ENCODE measurements at places on chromosomes 16 and 17. TPM values are rescaled to one million over a fixed set of nuclear protein-coding genes. Genes with fewer than 3 reads are reported as not detected.

GRCh38 chr16:49856672-49857330 lies 889 bp upstream of the ZNF423 start:
- DNase-seq = no peak

GRCh38 chr17:19024101-19025078 lies 19.8 kb upstream of the FAM83G start:
- DNase-seq = no peak

DNA sequence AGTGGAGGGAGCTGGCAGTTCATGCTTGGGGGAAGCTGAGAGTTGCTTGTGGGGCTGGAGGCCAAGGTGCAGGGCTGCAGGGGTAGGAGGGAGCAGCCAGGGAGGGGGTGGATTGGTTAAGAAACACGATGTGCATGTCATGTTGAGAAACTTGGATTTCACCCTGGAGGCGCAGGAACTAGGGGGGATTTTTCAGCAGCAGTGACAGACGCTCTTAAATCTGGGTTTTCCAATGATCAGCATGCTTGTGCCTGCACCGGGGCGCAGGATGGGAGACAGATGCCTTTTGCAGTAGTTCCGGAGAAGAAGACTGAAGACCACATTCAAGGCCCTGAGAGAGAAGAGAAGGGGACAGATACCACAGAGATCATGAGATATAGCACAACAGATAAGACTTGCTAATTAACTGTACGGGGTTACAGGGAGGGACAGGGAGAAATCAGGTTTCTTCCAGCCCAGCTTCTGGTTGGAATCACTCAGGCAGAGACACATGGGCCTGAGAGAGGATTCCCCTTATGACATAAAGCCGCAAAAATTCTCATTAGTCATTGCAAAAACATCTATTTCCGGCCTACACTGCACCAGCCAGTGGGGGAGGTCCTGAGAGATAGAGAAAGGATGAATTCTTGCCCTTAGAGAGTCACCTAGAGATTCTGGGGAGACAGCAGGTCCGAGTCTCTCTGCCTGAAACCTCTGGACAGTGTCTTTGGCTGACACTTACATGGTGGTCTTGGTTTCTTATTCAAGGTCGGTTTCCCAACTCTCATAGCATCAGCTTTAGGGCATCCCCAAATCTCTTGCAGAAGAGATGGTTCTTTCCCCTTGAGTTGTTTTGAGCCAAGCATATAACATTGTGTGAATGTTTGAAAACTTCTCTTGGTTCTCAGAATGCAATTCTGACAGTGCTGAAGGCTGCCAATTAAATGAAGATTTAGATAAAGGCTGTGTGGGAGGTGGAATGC lies 27.1 kb downstream of the CDH13 start:
- no peak for DNase-seq

Gene PDILT
- not detected for polyA plus RNA-seq

DNA sequence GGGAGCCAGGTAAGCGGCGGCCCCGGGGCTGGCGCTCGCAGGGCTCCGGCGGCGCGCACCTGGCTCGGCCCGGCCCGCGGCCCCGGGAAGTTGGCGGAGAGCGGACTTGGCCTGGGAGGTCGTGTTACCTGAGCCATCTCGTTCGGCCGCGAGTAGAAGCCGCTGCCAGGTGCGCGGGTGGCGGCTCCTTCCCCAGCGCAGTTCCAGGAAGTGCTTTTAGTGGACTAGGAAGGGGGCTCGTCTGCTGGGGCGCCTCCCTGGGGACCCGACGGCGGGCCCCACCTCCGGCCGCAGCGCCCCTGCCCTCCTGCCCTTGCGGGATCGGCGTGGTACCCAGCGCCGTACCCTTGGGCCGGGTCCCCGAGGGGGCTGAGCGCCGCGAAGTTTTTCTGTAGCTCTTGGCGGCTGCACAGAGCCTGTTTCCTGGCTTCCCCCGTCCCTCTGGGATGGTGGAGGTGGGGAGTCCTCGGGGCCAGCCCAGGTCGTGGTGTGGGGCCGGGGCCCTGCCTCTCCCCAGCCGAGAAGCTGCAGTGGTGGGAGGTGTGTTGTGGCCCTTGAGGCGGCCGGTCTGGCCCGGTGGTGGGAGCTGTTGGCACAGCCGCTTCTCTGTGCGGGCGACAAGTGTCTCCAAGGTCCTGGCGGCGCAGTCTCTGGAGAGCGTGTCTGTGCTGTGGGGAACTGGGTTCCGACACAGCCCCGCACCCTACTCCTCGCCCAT lies 96.9 kb downstream of the RAB11FIP4 start:
- no peak for DNase-seq

DNA sequence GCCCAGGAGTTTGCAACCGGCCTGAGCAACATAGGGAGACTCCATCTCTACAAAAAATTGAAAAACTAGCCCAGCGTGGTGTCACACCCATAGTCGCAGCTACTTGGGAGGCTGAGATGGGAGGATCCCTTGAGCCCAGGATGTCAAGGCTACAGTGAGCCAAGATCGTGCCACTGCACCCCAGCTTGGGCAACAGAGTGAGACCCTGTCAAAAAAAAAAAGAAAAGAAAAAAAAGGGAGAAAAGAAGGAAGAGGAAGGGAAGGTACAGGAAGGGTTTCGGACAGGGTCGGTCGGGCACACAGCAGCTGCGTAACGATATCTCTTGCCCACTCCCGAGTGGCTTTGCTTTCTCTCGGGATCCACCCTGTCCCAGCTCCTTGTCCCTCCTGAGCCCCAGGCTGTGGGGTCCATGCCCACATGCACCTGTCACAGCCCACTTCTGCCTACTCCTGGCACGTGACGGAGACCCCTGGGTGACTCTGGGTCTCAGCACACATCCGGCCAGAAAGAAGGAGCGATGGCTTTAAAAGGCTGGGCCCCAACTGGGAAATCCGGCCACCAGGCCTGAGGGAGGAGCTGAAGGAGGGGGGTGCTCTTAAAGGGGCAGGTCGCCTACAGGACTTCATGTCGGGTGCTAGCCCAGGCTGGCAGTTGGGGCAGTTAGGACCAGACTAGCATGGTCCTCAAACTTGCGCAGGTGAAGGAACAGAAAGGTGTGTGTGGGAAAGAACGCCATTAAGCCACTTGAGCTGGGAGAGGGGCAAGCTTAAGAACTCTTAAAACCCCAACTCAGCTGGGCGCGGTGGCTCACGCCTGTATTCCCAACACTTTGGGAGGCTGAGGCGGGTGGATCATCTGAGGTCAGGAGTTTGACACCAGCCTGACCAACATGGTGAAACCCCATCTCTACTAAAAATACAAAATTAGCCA lies at the start of gene GHDC:
Gene GHDC, minus strand, starts transcription at position 526 of the 931 bp plus-strand sequence. CDS start 913 bp downstream, outside the sequence.
- peak; percentile 47 for DNase-seq

GRCh38 chr17:72332367-72332766 lies 211.5 kb downstream of the SOX9 start:
- DNase-seq = no peak

GRCh38 chr17:46789610-46790009 lies 28.9 kb downstream of the WNT3 start:
- no peak for DNase-seq

DNA sequence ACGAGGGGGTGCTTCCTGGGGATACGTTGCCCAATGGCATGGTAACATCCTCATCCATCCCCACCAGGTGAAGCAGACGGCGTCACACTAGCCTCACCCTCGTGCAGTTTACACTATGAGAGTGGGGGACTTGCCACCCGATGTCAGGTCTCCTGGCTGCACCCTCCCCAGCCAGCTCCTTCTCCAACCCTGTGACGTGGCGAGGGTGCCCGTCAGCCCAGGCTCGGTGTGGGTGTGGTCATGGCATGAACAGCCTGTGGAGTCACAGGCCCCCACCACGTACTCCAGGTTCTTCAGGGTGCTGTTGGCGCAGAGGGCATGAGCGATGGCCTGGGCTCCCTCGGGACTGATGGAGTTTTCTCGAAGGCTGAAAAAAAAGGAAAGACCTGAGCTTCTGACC lies 28.3 kb downstream of the NLRC3 start:
- DNase-seq = no peak
